ENCODE measurements at places on chromosomes 2 and 18.
A peak's percentile ranks its signal among the peaks of the same experiment; 100 is the strongest.

- H3K27me3 ChIP-seq: no peaks in the 10 kb centered on the region
- peaks cover 41% of the 10 kb centered on the region for H3K4me1 ChIP-seq
- DNase-seq: no peak
- H3K4me3 ChIP-seq: no peak overlapping the region
- H3K36me3 ChIP-seq: no peaks in the 10 kb centered on the region
Observed at GRCh38 chr2:64727013-64727767, 73.5 kb upstream of the SERTAD2 start.

DNA sequence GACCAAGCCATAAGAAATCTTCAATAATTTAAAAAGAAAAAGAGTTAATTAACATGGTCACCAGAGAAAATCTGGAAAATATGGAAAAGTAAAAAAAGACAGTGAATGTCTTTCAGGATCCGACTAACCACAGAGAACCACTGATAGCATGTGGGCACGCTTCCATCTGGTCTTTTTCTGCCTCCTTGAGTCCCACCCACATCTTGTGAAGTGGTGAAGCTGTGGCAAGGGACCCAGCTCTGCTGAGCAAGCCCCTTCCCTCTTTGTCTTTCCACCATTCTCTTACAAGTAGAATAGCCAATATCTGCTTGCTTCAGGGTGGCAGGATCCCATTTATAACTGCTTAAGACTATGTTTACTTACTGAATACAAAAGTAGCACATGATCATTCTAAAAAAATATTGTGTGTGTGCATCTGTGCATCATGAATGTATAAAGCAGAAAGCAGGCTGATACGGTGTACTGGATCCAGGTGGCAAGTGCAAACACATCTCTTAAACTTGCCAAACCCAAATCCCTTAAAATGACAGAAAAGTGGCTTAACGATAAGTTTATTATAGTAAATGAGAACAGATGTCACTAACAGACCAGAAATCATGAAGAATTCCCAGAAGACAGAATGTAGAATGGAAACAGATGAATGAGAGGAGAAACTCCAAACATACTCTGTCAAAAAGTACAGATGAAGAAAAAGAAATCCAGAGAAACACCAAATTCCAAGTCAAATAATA lies 52.3 kb downstream of the FOXI3 start:
- no peak for DNase-seq
- H3K4me3 ChIP-seq: no peak overlapping the region
- no peaks in the 10 kb centered on the region for H3K36me3 ChIP-seq
- no peaks in the 10 kb centered on the region for H3K4me1 ChIP-seq
- H3K27ac ChIP-seq: no peak overlapping the region

- no peaks in the 10 kb centered on the region for H3K4me1 ChIP-seq
- DNase-seq: no peak
- H3K4me3 ChIP-seq: no peak overlapping the region
- no peak overlapping the region for H3K27ac ChIP-seq
Observed at GRCh38 chr2:203870941-203871340, 3.4 kb downstream of the CTLA4 start.

- no peak overlapping the region for H3K27ac ChIP-seq
- DNase-seq: no peak
- H3K27me3 ChIP-seq: no peaks in the 10 kb centered on the region
- H3K4me3 ChIP-seq: no peak overlapping the region
- no peaks in the 10 kb centered on the region for H3K36me3 ChIP-seq
Observed at GRCh38 chr2:110874453-110875383, 142.3 kb downstream of the ACOXL start.

DNA sequence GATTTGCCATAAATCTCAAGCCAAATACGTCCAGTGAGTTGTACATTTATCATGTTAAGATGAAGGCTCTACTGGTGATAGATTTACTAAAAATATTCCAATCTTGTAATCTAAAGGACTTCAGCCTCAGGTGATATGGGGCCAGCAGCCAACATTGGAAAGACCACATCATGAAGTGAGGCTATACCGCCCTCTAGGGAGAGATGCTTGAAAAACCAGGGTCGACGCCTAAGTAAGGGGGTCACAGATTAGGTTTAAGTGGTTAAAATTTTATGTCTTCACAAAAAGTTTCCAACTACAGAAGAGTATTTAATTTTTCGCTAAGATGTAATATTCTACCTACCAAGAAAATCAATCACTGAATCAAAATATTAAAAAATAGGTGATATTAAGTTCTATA lies 33.3 kb downstream of the DOCK10 start:
- H3K4me1 ChIP-seq: no peaks in the 10 kb centered on the region
- H3K36me3 ChIP-seq: no peaks in the 10 kb centered on the region
- DNase-seq: no peak
- no peak overlapping the region for H3K4me3 ChIP-seq
- no peaks in the 10 kb centered on the region for H3K27me3 ChIP-seq

DNA sequence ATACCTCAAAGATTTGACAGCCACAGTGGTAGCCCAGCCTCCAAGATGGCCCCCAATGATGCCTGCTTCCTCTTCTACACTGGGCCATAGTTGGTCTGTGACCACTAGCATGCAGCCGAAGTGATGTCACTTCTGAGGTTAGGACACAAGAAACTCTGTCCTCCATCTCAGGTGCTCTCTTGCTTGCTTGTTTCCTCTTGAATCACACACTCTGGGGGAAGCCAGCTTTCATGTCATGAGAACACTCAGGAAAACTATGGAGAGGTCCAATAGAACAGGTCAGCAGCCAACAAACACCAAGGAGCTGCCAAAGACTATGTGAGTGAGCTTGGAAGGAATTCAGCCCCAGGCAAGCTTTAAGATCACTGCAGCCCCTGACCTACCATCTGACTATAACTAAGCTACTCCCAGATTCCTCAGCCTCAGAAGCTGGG lies 3.3 kb upstream of the ADAM17 start:
- no peak overlapping the region for H3K27ac ChIP-seq

- DNase-seq: no peak
- no peak overlapping the region for H3K4me3 ChIP-seq
- no peak overlapping the region for H3K27ac ChIP-seq
- no peaks in the 10 kb centered on the region for H3K36me3 ChIP-seq
Observed at GRCh38 chr2:145687442-145688134, 1167.7 kb upstream of the ZEB2 start.

GRCh38 chr2:49261781-49262180 lies 107.5 kb upstream of the FSHR start:
- H3K4me1 ChIP-seq: no peaks in the 10 kb centered on the region
- DNase-seq: no peak
- no peak overlapping the region for H3K27ac ChIP-seq
- H3K36me3 ChIP-seq: no peaks in the 10 kb centered on the region
- no peak overlapping the region for H3K4me3 ChIP-seq

DNA sequence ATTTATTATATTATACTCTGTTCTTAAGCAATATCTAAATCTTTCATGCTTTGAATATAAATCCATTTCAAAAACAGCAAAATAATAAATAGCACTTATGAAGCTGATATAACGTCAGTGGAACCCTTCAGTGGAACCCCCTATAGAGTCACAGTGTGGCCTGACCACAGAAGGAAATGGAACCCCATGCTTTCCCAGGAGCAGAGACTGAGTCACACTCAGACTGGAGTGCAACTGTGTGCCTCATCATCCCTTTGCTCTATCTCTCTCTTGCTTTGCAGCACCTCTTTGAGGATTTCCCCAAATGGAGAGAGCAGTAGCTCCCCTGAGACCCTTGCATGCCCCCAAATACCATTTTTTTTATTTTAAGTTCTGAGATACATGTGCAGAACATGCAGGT lies 13.1 kb downstream of the NXPH2 start:
- no peak overlapping the region for H3K27ac ChIP-seq
- DNase-seq: no peak
- H3K27me3 ChIP-seq: no peaks in the 10 kb centered on the region
- H3K36me3 ChIP-seq: no peaks in the 10 kb centered on the region
- H3K4me3 ChIP-seq: no peak overlapping the region

DNA sequence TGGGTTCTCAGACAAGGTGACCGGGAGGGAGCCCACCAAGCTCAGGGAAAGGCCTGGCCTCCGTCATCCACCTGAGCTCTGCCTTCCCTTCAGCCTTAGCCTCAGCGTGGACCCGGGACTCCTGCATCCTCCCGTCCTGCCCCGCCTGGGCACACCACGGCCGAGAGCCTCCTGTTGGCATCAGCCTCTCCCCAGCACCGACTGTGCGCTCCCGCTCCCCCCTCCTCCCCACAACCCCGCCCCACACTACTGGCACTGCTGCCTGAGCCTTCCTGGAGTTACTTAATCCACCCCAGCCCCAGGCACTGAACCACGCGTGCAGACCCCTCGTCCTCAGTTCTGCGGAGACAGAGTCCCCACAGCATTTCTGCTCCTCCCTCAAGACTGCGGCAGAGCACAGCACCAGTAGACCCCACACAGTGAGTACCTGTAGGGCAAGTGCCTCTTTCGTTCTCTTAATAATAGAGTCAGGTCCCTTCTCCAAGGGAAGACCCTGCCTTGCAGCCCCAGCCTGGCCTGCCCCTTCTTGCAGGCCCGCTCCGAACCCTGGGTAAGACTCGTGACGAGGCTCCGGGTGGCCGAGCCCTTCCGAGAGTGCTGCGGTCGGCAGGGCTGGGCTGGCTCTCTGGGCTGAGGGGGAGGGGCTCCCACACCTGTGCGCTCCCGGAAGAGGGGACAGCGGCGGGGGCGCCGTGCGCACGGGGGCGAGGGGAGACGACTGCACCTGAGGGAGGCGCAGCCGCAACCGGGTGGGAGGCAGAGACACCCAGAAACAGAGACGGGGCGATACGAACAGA lies at the start of gene AMER3:
Gene AMER3 (plus strand): TSS at position 285 of the 797 bp plus-strand sequence. CDS start 6,533 bp downstream, outside the sequence.
- H3K27me3 ChIP-seq: peaks cover 39% of the 10 kb centered on the region
- H3K4me1 ChIP-seq: no peaks in the 10 kb centered on the region
- H3K36me3 ChIP-seq: no peaks in the 10 kb centered on the region
- peak; percentile 73 for DNase-seq

DNA sequence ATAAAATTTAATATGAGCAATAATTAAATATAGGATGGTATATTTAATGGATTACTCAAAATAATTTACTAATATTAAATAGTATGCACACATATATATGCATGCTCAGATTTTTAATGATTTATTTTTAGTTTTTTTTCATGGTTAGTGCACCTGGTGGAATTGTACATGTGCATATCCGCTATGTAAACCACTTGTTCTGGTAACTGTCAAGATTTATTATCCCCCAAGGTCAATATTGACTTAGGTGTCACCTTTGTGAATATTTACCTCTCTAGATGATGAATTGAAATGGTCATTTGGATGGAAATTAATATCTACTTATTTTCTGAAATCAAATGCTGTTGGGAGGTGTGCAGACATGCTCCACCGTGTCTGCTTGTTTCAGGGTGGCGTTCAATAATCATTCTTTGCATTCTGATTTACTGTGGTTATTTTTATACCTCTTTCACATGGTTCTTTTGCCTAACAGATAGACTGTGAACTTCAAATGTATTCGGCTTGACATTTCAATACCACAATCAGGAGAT lies 14.7 kb downstream of the CNTNAP5 start:
- no peaks in the 10 kb centered on the region for H3K36me3 ChIP-seq
- no peaks in the 10 kb centered on the region for H3K27me3 ChIP-seq
- no peak for DNase-seq
- no peaks in the 10 kb centered on the region for H3K4me1 ChIP-seq
- no peak overlapping the region for H3K4me3 ChIP-seq

DNA sequence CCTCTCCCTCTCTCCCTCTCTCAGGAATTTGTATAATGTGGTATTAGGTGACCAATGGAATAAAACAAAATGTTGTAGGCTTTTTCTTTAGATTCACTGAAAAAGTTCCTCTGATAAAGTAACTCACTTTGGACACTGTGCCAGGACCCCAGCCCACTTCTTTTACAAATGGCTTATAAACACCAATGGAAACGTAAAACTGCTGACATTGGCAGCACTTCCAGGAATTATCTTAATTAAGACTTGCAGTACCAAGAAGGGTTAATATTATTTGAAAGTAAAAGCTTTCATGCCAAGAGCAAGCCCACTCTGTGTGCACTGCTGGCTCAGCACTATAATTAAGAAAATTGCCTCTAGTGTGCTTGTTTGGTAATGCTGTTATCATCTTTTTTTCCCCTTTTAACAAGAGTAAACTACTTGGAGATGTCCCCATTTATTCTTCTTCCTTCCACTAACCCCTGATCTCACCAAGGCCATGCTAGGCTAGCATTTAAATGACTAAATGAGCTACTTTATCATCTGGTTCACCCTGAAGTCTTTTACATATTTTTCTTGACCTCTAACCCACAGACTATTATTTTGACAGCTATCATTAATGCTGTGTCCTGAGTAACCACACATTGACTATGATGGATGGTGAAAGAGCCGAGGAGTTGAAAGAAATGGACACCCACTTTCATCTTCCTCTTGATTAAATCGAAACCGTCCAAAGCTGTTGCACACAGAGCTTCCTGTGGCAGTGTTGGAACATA lies 232.2 kb upstream of the ETAA1 start:
- no peak for DNase-seq
- H3K36me3 ChIP-seq: no peaks in the 10 kb centered on the region
- no peaks in the 10 kb centered on the region for H3K27me3 ChIP-seq
- H3K4me1 ChIP-seq: no peaks in the 10 kb centered on the region
- no peak overlapping the region for H3K27ac ChIP-seq

DNA sequence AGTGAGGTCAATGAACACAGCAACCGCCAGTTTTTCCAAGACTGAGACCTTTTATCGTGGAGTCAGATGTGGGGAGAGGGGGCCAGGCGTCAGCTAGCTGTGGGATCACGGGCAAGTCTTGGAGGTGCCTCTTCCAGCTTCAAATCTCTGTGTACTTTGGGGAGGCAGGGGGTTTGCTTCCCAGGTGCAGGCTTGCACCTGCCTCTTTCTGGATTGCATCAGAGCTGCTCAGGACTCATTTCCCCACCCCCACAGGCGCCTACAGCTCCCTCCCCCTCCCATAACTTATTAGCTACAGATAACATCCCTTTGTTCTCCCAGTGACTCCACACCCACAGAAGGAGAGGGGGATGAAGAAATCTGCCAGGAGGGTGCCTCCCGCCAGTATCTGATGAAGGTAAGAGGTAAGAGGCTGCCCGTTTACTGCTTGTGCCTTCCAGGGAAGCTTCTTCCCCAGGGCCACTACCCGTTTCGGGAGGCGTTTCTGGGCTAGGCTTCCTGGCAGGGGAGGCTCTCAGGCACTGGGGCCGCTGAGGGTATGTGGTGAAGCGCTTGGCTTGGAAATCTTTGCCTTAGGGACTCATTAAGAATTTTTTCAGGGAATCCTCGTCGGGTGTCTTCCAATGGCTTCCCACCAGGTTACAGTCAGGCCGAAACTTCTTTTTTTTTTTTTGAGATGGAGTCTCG lies 18.8 kb upstream of the MRPL33 start:
- peak overlapping the region; percentile 98 for H3K27ac ChIP-seq
- no peaks in the 10 kb centered on the region for H3K27me3 ChIP-seq
- DNase-seq: peak; percentile 89
- H3K4me1 ChIP-seq: peaks cover 21% of the 10 kb centered on the region

- H3K4me1 ChIP-seq: no peaks in the 10 kb centered on the region
- H3K36me3 ChIP-seq: no peaks in the 10 kb centered on the region
Observed at GRCh38 chr2:207215308-207215707, 49.6 kb upstream of the KLF7 start.

- H3K4me3 ChIP-seq: no peak overlapping the region
- H3K27ac ChIP-seq: no peak overlapping the region
- no peaks in the 10 kb centered on the region for H3K36me3 ChIP-seq
Observed at GRCh38 chr2:25494616-25495015, 152.9 kb upstream of the DNMT3A start.
